ENCODE measurements at places on chromosomes 2 and 18.

- no peak for DNase-seq
Measured at GRCh38 chr2:232800166-232800565, 23.8 kb upstream of the KCNJ13 start.

DNA sequence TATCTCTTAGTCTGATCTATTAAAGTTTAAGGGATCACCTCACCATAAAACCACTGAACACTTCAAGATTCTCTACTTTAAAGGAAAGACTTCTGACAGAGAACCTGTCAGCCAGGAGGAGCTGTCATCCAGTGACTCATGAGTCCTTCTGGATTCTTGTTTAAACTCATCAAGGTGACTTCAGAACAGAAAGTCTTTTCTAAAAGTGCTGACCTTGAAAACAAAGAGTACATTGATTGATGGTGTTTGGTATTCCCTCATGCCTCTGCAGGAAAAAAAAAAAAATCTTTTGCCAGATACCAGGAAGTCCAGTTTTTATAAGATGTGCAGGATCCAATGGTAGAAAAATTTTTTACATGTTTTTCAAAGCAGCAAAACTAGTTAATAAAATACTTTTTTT lies 12.3 kb downstream of the DSG2 start:
- no peak for DNase-seq

- DNase-seq: no peak
Measured at GRCh38 chr2:141878016-141878415, 252.8 kb downstream of the LRP1B start.

DNA sequence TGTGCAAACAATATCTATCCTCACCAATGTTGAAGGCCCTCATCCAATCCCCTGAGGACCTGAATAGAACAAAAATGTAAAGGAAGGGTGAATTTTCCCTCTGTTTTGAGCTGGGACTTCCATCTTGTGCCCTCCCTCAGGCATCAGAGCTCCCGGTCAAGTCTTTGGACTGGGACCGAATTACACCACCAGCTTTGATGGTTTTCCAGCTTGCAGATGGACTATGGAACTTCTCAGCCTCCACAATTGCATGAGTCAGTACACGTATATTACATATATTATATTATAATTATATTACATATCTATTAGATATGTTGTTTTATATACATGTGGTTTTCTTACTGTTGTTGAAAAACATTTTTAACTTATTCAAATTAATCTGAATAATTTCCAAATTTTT lies 496.4 kb downstream of the CMPK2 start:
- no peak for DNase-seq

- DNase-seq: no peak
Measured at GRCh38 chr2:51813247-51813646, 781.3 kb upstream of the NRXN1 start.

DNA sequence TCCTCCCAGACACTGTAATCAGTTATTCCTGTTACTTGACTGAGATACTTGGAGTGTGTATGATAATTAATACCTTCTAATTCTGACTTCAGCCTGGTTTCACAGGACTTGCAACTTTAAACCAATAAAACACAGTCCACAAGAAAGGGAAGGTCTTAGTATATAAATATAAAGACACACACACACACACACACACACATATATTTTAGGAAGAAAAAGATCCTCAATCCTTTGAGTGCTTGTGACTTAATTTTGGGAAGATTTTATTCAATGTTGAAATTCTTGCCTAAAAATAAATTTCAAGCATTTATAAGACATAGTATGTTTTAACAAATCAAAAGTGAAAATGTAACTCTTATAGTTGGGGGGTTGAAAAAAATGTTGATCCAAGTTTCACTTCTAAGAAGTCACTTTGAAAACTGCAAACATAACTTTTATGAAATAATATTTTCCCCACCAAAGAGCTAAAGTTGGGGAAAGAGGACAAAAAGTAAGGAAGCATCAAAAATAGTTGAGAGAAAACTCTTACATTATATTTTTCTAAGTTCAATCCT lies 824 bp upstream of the VPS54 start:
- DNase-seq: no peak

DNA sequence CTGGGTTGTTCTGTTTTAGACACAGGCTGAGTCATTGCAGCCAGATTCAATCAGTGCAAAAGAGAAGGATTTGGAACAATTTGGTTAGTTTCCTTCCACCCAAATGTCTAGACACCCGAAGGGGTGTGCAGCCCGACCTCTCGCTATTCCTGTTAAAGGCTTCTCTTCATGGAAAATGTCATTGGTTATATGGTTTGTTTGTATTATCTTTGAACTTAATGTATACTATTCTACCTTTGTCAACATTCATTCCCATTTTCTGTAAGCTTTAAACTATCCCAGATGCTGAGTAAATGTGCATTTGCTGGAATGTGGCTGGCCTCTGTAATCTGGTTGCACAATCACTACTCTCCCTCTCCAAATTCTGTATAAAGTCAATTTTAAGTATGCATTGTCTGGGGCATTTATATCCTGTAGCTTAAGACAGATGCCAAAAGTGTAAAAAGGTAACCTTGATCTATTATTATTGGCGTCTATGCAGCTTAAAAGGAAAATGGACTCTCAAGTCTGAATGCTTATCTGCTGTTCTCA lies 80.4 kb upstream of the RND3 start:
- DNase-seq: no peak

DNA sequence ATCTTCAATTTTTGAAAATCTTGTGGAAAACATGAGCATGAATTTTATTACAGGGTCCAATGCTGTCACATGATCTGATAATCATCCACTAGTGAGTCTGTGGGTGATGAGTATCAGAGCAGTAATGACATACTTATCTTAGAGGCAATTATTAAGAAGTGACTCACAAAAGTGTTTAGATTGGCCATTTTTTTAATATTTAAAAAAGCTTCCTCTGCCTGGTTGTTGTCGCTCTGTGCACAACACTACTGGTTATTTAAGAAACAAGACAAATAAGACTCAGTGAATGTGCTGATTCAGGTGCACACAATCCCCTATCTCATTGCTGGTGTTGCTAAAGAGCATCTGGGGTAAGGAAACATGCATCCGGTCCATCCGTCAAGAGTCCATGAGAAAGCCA lies 665.8 kb upstream of the ZEB2 start:
- no peak for DNase-seq

DNA sequence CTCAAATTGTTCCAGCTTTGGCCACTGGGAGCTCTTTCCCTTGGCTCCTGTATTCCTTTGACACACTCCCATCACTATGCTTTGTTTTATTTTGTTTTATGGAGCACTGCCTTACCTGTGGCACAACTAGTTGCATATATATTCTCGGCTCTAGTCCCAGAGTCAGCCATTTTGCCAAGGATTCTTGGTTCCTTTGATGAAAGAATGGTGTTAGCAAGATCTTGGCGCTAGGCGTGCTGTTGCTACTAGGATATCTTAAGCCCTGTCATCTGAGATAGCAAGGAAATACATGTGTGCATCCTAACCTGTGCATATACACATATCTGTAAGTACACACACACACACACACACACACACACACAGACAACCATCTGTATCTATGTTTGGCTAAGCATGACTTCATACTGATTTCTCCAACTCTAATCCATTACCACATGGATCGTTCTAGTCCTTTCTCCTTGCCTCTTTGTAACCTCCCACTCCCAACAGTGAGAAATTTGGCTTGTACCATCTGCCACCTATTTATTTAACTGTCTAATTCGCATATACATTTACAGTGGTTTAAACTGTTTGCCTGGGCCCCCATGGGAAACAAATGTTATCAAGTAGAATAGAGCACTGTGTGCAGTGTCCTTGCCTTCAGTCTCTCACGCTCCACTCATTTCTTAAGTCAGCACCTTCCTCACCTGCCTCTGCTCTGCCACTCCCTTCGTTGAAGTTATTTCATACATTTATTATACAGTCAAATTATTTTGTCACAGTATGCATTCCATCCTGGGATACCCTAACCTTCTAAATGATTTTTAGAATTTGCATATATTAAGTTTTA lies 137.5 kb upstream of the MAP3K20 start:
- no peak for DNase-seq

DNA sequence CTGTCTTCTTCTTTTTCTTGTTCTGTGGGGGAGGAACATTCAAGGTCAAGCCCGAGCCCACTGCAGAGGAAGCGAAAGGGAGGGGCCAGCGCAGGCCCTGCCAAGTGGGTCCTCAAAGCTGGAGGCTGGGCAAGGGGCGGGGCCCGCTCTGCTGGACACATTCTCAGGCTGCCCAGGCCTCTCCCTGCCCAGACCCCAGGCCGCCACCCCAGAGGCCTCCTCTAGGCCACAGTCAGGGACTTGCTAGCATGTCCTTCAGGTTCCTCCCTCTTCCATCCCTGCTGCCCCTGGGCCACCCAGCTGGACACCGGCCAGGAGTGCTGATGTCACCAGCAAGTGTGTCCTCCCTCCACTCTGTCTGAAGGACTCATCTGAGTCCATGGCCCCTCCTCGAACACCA lies 44.1 kb downstream of the KIF1A start:
- no peak for DNase-seq

- DNase-seq: no peak
Measured at GRCh38 chr2:38375696-38376345, 1.3 kb downstream of the ATL2 start.

- DNase-seq: no peak
Measured at GRCh38 chr2:14633061-14633460, 544 bp downstream of the LRATD1 start.

- DNase-seq: no peak
Measured at GRCh38 chr18:46237891-46238290, 133.7 kb downstream of the HAUS1 start.

DNA sequence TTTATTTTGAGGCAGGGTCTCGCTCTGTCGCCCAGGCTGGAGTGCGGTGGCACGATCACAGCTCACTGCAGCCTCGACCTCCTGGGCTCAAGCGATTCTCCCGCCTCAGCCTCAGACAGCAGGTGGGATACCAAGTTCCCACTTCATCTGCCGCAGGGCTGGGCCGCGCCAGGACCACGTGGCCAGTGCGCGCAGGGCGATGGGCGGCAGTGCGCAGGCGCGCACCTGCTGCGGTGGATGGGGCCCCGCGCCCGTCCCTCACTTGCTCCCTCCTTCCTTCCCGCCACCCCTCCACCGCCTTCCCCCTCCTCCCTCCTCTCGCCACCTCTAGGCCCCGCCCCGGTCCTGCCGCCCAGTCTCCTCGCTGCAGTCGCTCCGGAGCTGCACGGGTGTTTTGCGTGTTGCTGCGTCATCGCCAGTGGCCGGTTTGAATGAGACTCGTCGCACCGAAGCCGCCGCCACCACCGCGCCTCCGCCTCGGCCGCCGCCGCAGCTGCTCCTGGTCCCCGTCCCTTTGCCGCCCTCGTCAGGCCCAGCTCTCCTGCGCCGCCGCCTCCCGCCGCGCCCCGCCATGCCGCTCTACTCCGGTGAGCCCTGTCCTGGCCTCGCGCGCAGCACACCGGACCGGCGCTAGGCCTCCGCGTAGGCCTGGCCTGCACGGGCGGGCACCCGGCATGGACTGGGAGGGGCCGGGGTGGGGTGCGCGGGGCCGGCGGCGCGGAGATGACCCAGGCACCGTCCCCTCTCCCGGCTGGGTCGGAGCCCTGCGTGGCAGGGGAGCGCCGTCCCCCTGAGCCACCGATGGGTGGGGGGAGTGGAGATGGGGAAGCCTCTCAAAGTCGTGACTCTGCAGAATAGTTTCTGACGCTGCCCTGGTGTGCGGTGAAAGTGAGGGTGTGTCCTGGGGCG lies at the start of gene USP14:
Gene USP14 (plus strand): TSS at position 430 of the 909 bp plus-strand sequence. CDS start 142 bp downstream, at position 572.
- peak; percentile 86 for DNase-seq

DNA sequence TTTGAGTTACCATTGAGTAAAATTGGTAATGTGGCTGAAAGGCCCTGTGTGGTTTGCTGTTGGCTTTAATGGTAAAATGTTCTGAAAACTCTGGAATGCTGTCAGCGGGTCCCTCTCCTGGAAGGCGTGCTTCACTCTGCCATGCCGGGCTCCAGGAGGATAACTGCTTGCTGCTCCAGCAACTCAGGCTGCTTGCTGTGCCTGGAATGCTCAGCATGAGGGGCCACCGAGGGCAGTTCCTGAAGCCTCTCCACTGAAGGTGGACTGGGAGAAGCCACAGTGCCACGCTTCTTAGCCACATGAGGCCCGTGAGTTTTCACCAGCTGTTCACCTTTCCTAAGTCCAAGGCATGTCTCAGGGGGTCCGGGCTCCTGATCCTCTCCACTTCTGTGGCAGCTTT lies 90.4 kb upstream of the FAM110C start:
- DNase-seq: no peak

GRCh38 chr2:41725901-41726300 lies 321.9 kb upstream of the PKDCC start:
- no peak for DNase-seq
